ENCODE measurements at places on chromosomes 2 and 18. TPM values are rescaled to one million over a fixed set of nuclear protein-coding genes. Genes with fewer than 3 reads are reported as not detected.
A peak's percentile ranks its signal among the peaks of the same experiment; 100 is the strongest.

LOXHD1 gene
- polyA plus RNA-seq, result not detected

SMYD1 gene
- polyA plus RNA-seq, result not detected

GAL3ST2 gene
- not detected for polyA plus RNA-seq

L3MBTL4 gene
- polyA plus RNA-seq, result 0.13 TPM

HTRA2 gene
- 24.5 TPM for polyA plus RNA-seq

PROKR1 gene
- not detected for polyA plus RNA-seq

PLEKHH2 gene
- 0.80 TPM for polyA plus RNA-seq

SERPINB10 gene
- not detected for polyA plus RNA-seq

GALNT3 gene
- 0.25 TPM for polyA plus RNA-seq

ALKAL2 gene
- 0.24 TPM for polyA plus RNA-seq

DNA sequence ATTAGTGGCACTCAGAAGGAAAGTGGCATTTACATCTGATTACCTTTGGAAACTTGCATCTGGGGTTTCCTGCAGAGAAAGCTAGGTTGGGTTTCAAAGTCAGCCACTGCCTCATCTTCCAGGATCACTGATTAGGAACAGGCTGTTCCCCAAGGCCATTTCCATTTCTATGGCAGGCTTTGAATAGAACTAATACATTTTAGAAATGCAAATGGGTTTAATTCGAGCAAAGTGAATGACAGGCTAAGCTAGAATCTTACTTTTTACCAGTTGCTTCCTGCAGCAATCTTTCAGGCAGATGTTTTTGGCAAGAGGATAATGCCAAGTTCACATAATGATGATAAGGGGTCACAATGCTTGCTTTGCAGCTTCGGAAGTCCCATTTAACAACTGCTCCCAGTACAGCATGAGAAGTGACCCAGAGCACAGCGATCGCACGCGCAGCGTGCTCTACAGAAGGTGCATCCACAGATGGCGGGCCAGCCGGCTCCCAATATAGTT, 336.7 kb downstream of the LPIN1 start:
- H3K4me1 ChIP-seq, result peaks cover 20% of the 10 kb centered on the region
- no peaks in the 10 kb centered on the region for H3K27me3 ChIP-seq
- no peak overlapping the region for H3K4me3 ChIP-seq
- H3K36me3 ChIP-seq, result no peaks in the 10 kb centered on the region

DNA sequence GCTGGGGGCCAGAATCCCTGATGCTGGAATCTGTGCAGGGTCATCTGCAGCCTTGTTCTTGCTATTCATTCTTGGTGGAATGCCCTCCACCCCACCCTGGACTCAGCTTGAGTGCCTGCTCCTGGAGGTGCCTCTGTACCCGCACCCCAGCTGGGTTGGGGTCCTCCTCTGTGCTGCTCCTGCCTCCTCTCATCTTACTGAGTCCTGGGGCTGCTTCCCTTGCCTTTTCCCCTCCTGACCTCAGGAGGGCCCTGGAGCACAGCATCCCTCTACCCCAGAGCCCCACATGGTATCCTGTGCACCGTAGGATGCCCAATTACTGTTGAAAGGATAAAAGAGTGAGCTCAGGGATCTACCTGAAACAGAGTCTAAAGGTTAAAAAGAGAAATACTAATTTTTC, 81.6 kb downstream of the CIB4 start:
- H3K4me3 ChIP-seq, result no peak overlapping the region
- no peaks in the 10 kb centered on the region for H3K36me3 ChIP-seq
- peaks cover 37% of the 10 kb centered on the region for H3K27me3 ChIP-seq
- peaks cover 10% of the 10 kb centered on the region for H3K4me1 ChIP-seq
- no peak for DNase-seq
- no peak overlapping the region for H3K27ac ChIP-seq

GRCh38 chr2:128444121-128444771, 125.6 kb upstream of the HS6ST1 start:
- no peak overlapping the region for H3K27ac ChIP-seq
- no peak for DNase-seq
- H3K36me3 ChIP-seq, result no peaks in the 10 kb centered on the region
- H3K4me3 ChIP-seq, result no peak overlapping the region
- H3K27me3 ChIP-seq, result peaks cover 10% of the 10 kb centered on the region

DNA sequence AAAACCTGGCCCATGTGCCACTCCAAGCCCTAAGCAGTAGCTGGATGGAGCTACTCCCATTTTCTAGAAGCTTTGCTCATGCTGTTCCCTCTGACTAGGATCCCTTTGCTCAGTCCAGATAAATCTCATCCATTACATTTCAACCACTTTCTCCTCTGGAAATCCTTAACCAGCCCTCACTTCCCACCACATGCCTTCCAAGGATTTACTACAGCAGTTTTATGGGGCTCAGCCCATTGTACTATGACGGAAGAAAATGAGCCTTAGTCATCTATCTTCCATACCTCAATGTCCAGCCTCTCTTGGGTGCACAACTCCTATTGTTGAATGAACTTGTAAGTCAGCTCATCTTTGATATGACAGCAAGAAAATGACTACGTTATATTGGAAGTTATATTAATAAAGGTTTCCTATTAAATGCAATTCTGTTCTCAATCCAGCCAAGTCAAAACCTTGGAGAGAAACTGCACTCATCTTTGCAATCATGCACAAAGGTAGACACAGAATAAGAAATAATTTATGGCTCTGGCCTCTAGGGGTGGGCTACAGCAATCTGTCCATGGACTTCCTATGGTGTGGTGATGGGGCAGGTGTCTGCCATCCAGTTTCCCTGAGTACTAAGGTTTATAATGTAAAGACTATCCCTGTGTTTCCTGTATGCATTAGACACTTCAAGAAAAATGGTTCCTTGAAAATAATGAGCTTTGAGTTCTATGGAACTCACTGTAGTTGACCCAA, 3.4 kb downstream of the B4GALT6 start:
- no peak for DNase-seq
- no peak overlapping the region for H3K27ac ChIP-seq
- peaks cover 35% of the 10 kb centered on the region for H3K27me3 ChIP-seq
- no peaks in the 10 kb centered on the region for H3K36me3 ChIP-seq
- H3K4me1 ChIP-seq, result peaks cover 15% of the 10 kb centered on the region

- no peak overlapping the region for H3K4me3 ChIP-seq
- H3K36me3 ChIP-seq, result no peaks in the 10 kb centered on the region
- no peaks in the 10 kb centered on the region for H3K27me3 ChIP-seq
These were observed 287.1 kb upstream of the ID2 start for GRCh38 chr2:8394569-8395359.

DNA sequence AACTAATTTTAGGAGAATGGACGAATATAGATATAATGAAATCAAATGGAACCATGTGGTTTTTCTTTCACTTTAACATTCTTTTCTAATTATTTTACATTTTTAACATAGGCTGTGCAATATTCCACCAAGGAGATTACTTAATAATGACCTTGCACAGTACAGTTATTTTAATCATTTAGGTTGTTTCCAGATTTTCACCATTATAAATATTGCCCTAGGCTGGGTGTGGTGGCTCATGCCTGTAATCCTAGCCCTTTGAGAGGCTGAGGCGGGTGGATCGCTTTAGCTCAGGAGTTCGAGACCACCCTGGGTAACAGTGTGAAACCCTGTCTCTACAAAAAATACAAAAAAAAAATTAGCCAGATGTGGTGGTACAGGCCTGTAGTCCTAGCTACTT, 14.5 kb upstream of the DRC1 start:
- H3K36me3 ChIP-seq, result peaks cover 69% of the 10 kb centered on the region
- no peak overlapping the region for H3K27ac ChIP-seq
- H3K4me1 ChIP-seq, result no peaks in the 10 kb centered on the region
- H3K4me3 ChIP-seq, result no peak overlapping the region
- no peak for DNase-seq
- no peaks in the 10 kb centered on the region for H3K27me3 ChIP-seq

- H3K27ac ChIP-seq, result no peak overlapping the region
- H3K4me1 ChIP-seq, result no peaks in the 10 kb centered on the region
- no peak overlapping the region for H3K4me3 ChIP-seq
- peaks cover 12% of the 10 kb centered on the region for H3K27me3 ChIP-seq
- peaks cover 5% of the 10 kb centered on the region for H3K36me3 ChIP-seq
These were observed 223.0 kb downstream of the ICOS start for GRCh38 chr2:204159526-204159925.

- DNase-seq, result no peak
- peaks cover 22% of the 10 kb centered on the region for H3K4me1 ChIP-seq
- H3K27ac ChIP-seq, result no peak overlapping the region
These were observed 2.1 kb downstream of the MDH1 start for GRCh38 chr2:63590626-63591408.

- no peaks in the 10 kb centered on the region for H3K27me3 ChIP-seq
- no peak overlapping the region for H3K4me3 ChIP-seq
- peak overlapping the region; percentile 96 for H3K27ac ChIP-seq
- peaks cover 35% of the 10 kb centered on the region for H3K4me1 ChIP-seq
- no peak for DNase-seq
- peaks cover 25% of the 10 kb centered on the region for H3K36me3 ChIP-seq
These were observed 151.7 kb downstream of the ANKRD44 start for GRCh38 chr2:197158591-197159550.

GRCh38 chr2:12577567-12578253, 139.0 kb upstream of the TRIB2 start:
- H3K27ac ChIP-seq, result no peak overlapping the region
- H3K4me1 ChIP-seq, result no peaks in the 10 kb centered on the region
- no peaks in the 10 kb centered on the region for H3K27me3 ChIP-seq
- H3K36me3 ChIP-seq, result no peaks in the 10 kb centered on the region
- no peak overlapping the region for H3K4me3 ChIP-seq

DNA sequence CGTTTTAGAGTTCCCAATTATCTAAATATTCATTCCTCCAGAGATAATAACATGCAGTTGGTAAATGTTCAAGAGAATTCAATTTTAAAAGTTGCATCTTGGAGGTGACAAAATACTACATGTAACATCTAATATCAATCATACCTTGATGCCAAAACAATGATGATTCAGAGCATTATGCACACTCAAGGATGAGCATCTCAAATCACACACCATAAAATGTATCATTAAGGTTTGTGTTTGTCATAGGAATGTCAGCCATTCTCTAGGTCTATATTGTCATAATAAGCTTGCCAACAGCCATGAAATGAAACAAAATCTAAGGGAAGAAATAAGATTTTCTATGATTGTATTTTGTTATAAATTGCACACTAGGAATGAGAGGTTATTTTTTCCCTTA, 1667.0 kb downstream of the DPP10 start:
- no peak overlapping the region for H3K4me3 ChIP-seq
- DNase-seq, result no peak
- no peak overlapping the region for H3K27ac ChIP-seq

GRCh38 chr2:159362816-159363251, 76.3 kb upstream of the WDSUB1 start:
- H3K27ac ChIP-seq, result no peak overlapping the region
- H3K4me1 ChIP-seq, result peaks cover 5% of the 10 kb centered on the region
- DNase-seq, result no peak
- H3K36me3 ChIP-seq, result peaks cover 35% of the 10 kb centered on the region
- no peak overlapping the region for H3K4me3 ChIP-seq

GRCh38 chr2:234793212-234793785, 158.5 kb upstream of the SH3BP4 start:
- H3K27me3 ChIP-seq, result peaks cover 13% of the 10 kb centered on the region
- no peak overlapping the region for H3K27ac ChIP-seq
- DNase-seq, result no peak
- H3K4me1 ChIP-seq, result no peaks in the 10 kb centered on the region
- no peak overlapping the region for H3K4me3 ChIP-seq
- H3K36me3 ChIP-seq, result peaks cover 2% of the 10 kb centered on the region

DNA sequence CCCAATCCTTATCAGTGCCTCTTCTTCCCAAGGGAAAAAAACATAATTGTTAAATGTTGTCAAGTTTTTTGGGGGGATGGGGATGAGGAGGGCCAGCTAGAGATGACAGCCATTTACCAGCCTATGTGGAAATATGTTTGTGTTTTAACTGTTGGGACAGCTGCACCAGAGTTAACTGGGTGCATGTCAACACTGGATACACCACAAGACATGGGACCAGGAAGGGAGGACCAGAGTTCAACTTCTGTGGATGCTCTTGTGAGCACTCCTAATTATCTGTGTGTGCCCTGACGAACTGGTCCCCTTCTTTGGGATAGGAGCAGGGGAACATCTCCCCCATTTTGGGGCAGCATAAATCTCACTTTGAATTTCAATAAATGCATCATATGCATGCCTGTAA, 66.1 kb upstream of the FZD5 start:
- no peak overlapping the region for H3K27ac ChIP-seq
- no peaks in the 10 kb centered on the region for H3K36me3 ChIP-seq
- H3K4me1 ChIP-seq, result no peaks in the 10 kb centered on the region
- no peak overlapping the region for H3K4me3 ChIP-seq

- H3K27ac ChIP-seq, result no peak overlapping the region
- H3K36me3 ChIP-seq, result no peaks in the 10 kb centered on the region
- H3K4me3 ChIP-seq, result no peak overlapping the region
- no peaks in the 10 kb centered on the region for H3K27me3 ChIP-seq
- no peaks in the 10 kb centered on the region for H3K4me1 ChIP-seq
These were observed 439.1 kb downstream of the GRB14 start for GRCh38 chr2:164182116-164182627.

DNA sequence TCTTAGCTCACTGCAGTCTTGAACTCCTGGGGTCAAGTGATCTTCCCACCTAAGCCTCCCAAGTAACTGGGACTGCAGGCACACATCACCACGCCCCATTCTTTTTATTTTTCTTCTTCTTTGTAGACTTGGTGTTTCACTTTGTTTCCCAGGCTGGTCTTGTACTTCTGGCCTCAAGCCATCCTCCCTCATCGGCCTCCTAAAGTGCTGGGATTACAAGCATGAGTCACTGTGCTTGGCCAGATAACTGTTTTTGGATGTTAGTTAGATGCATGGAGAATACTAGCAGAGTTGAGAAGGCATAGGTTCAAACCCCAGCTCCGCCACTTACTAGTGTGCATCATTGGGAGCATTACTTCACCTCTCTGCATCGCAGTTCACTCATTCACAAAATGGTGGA, 88.3 kb downstream of the TXNL1 start:
- no peak overlapping the region for H3K27ac ChIP-seq
- H3K4me3 ChIP-seq, result no peak overlapping the region
- H3K36me3 ChIP-seq, result no peaks in the 10 kb centered on the region
- no peaks in the 10 kb centered on the region for H3K4me1 ChIP-seq
- H3K27me3 ChIP-seq, result peaks cover 4% of the 10 kb centered on the region

GRCh38 chr2:105782646-105783045, 37.9 kb downstream of the NCK2 start:
- H3K4me1 ChIP-seq, result peaks cover 97% of the 10 kb centered on the region
- H3K4me3 ChIP-seq, result peak overlapping the region; percentile 81
- peaks cover 13% of the 10 kb centered on the region for H3K36me3 ChIP-seq
- H3K27me3 ChIP-seq, result no peaks in the 10 kb centered on the region
- no peak for DNase-seq
- H3K27ac ChIP-seq, result peak overlapping the region; percentile 94

DNA sequence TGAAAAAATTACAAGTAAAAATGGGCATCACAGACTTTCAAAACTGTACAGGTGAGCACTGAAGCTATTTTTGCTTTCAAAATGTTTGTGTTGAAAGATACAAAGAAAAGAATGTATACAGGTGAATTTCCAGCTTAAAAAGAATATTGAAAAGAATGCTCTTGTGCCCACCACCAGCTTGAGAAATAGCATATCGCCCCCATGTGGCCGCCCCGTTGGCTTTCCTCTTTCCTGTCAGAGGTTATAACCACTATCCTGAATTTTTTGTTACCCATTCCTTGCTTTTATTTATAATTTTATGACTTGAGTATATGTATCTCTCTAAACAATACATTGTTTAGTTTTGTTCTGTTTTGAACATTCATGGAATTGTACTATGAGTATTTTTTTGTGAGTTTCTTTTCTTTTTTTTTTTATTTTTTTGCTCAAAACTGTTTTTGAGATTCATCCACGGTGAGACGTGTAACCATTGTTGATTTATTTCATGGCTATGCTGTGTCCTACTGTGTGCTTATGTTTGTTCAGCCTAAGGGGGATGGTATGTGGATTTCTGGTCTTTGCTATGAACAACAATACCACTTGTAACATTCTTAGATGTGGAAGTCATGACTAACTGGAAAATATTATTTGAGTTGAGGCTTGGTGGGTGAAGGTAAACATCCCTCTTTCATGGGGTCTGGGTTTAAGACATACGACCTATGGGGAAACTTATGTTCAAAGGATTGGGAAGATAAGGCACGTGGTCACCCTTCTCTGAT, 11.6 kb downstream of the TRPM8 start:
- H3K4me3 ChIP-seq, result no peak overlapping the region
- no peaks in the 10 kb centered on the region for H3K36me3 ChIP-seq
- peaks cover 57% of the 10 kb centered on the region for H3K27me3 ChIP-seq
- H3K4me1 ChIP-seq, result no peaks in the 10 kb centered on the region
